Stimulated activated CD4-positive, alpha-beta T cell treated with anti-CD3 and anti-CD28 coated beads, Interleukin-12 subunit alpha, Interleukin-12 subunit beta, amount 100 ng/mL, for 4 hours (primary cell): ENCODE measurements at places on chromosomes 6 and 20.

DNA sequence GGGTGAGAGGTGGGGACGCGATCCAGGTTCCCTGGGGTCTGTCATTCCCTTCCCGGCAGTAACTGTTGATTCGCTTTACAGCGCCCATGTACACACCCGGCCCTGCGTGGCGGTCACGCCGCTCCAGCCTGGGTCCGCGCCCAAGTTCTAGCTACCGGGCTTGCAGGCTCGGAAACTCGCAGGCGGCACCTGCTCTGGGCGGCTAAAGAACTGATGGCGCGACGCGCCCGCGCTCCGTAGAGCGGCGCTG, 1.4 kb upstream of the POU3F2 start:
- no peak for DNase-seq

GRCh38 chr6:168648240-168649125, 207.5 kb downstream of the SMOC2 start:
- DNase-seq, result no peak

GRCh38 chr6:42339991-42340401, 111.7 kb downstream of the TRERF1 start:
- DNase-seq, result peak; percentile 11

- DNase-seq, result peak; percentile 26
Measured at GRCh38 chr6:3751077-3751729, at the start of gene PXDC1. Gene PXDC1 (minus strand): TSS chr6:3751713. CDS start chr6:3751531, 182 bp downstream.

- no peak for DNase-seq
Measured at GRCh38 chr6:14478381-14479225, 361.0 kb downstream of the CD83 start.

DNA sequence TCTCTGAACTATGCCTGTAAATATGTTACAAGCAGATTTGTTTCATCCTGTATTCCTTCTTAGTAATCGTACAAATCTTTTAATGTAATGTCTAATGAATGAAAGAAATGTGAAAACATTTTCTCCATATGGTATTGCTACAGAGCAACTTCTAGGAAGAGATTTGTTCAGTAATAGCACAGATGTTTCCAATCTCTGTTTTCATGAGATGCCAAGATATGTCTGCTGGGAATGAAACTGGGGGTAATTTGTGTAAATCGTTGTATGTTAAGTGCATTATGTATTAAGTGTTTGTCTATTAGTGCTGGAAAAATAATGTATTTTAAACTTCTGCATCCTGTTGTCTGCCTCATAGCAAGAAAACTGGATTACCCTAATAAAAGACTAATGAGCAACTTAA, 722.2 kb upstream of the EYS start:
- DNase-seq, result no peak

GRCh38 chr6:155646443-155646842, 190.8 kb upstream of the NOX3 start:
- DNase-seq, result no peak
